ENCODE measurements at places on chromosomes 13 and 19.

- DNase-seq: no peak
These were observed 12.2 kb upstream of the KCTD15 start for GRCh38 chr19:33784432-33784831.

- peak; percentile 56 for DNase-seq
These were observed 65.4 kb downstream of the RUBCNL start for GRCh38 chr13:46321494-46322225.

GRCh38 chr19:11205939-11206570, 8.7 kb upstream of the KANK2 start:
- no peak for DNase-seq

DNA sequence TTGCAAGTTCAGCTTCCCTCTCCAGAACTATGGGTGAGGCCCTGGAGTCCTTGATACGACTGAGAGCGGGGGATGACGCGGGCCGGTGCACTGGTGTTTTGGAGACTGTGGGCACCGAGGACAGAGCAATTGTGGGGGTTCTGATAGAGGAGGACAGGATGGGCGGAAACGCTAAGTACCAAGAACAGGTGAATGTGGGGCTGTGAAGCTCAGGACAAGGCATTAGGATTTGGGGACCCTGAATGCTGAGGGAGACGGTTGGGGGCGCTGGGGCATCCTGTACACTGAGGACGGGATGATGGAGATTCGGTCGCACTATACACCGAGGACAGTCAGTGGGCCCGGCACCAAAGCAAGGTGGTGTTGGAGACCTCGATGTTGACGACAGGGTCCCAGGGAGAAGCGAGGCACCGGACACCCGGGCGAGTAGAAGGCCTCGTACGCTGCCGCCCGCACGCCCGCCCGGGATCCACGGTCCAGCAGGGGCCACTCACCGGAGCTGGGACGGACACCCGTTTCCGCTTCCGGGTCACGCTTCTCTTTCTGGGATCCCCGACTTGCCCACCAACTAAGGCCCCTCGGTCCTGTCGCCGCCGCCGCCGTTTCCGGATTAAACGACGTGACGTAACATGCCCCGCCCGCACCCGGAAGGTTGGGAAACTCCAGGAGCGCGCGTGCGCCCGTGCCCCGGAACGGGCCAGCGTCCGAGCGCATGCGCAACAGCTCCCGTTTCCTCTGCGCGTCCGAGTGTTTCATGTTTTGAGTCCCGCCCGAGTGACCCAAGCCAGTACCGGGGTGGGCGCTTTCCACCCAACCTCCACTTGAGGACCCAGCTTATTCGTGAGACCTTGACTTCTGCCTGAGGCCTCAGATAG, at the start of gene CHMP2A:
Gene CHMP2A (minus strand): TSS at position 612 of the 875 bp plus-strand sequence. CDS start 893 bp downstream, outside the sequence.
- DNase-seq: peak; percentile 96

DNA sequence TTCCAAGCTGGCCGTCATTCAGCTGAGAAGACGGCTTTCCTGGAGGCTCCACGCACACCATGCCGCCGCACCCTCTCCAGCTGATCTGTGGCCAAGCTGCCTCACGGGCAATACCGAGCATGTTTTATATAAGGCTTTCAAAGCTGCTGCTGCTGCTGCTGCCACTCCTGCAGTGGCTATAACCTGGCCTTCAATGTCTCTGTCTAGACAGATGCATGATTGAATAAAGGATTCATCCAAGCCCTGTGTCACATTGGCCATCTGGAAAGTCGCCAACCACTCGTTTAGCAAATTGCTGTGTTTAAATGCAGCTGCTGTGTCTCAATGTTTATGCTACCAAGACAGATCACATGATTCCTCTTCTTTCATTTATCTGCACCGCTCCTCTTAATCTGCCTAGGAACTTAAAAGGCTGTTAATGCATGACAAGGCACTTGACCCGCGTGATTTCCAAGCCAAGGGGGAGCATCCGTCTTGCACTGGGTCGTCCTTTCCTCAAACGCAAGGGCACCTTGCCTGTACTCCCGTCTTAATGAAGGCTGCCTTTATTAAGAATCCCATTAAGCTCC, 114.3 kb downstream of the TEX26 start:
- no peak for DNase-seq

DNA sequence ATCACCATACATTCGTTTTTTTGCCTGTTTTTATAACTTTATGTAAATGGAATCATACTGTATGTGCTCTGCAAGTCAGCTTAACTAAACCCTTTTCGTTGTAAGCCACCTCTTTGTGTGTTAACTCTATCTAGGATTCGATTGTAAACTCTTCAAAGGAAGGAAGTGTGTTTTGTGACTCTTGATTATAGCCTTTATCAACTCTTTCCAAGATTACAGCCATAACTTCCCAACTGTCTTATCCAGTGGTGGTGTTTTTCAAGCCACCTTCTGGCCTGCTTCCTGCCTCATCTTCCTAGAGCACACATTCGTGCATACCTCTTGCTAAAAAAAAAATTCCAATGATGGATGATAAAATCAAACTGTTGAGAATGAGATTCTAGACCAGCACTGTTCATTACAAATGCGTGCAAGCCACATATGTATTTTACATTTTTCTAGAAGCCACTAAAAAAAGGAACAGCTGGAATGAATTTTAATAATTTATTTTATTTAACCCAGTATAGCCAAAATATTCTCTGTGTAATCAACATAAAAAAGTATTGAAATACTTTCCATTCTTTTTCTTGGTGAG, 12.0 kb upstream of the FBXL3 start:
- DNase-seq: no peak

GRCh38 chr13:41587490-41587889, 130.1 kb downstream of the RGCC start:
- DNase-seq: no peak

DNA sequence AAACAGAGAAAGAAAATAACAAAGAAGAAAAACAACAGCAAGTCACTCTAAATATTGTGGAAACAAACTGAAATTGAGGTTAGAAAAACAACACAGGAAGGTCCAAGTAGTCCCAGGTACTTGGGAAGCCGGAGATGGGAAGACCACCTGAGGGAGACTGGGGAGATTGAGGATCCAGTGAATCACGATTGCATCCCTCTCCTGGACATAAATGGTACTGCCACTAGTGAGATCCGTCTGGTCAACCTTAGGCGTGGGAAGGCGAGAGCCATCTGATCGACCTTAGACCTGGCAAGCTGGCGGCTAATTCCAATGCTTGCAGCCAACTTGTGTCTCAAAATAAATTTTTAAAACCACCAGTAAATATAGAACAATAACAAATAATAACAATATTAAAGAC, 81.9 kb downstream of the ZNF726 start:
- DNase-seq: no peak

DNA sequence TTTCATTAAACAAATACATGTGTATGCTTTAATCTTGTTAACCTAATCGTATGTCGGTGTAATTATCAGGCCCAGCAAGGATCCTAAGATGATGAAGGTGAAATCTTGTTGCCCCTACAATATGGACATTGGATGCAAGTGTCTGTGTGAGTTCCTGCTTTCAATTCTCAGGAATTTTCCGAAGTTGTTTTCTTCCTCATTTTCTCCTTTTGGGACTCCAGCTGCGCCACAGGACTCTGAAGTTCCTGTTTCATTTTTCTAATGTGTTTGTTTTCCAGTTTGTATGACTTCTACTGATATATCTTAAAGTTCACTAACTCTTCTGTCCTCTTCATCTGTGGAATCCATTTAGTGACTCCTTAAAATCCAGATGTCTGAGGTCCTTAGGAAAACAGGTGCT, 11.9 kb upstream of the OR7D2 start:
- no peak for DNase-seq

- DNase-seq: no peak
These were observed 10.2 kb upstream of the JSRP1 start for GRCh38 chr19:2266183-2266993.

GRCh38 chr19:16518483-16519229, 22.5 kb downstream of the C19orf44 start:
- DNase-seq: no peak

DNA sequence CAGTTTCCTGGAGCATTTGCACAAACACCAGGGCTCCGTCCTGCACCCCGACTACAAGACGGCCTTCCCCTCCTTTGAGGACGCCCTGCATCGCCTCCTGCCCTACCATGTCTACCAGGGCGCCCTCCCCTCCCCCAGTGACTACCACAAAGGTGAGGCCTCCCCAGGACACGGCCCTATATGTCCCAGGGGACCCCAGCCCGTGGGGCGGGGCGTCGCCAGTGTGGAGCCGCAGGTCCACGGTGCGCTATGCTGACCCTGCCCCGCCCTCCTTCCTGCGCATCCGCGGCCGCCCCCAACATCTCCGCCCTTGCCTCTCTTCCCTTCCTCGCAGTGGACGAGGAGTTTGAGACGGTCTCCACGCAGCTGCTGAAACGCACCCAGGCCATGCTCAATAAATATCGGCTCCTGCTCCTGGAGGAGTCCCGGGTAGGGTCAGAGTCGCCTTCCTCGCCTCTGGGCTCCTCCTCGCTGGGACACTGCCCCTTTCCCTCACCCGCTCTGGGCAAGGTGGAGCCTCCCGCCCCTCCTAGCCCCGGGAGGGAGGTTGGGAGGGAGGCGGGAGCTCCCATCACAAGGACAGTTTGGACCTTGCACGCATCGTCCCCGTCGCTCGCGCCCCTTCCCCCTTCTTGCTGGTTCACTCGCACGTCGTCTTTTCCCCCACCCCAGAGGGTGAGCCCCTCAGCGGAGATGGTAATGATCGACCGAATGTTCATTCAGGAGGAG, 14.4 kb upstream of the EHD2 start:
- DNase-seq: no peak

DNA sequence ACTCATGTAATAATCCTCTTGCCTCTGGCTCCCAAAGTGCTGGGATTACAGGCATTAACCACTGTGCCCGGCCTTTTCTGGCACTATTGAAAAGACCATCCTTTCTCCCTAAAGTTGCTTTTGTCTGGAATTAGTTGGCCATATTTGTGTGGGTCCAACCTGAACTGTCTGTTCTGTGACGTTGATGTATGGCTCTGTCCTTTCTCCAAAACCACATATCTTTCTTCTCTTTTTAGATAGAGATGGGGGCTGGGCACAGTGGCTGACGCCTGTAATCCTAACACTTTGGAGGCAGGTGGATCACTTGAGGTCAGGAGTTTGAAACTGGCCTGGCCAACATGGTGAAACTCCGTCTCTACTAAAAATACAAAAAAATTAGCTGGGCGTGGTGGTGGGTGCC, 17.9 kb downstream of the DNM2 start:
- DNase-seq: no peak

GRCh38 chr19:38657633-38658222, 10.3 kb downstream of the ACTN4 start:
- no peak for DNase-seq

- DNase-seq: no peak
These were observed 20.4 kb downstream of the PROZ start for GRCh38 chr13:113178896-113179167.

DNA sequence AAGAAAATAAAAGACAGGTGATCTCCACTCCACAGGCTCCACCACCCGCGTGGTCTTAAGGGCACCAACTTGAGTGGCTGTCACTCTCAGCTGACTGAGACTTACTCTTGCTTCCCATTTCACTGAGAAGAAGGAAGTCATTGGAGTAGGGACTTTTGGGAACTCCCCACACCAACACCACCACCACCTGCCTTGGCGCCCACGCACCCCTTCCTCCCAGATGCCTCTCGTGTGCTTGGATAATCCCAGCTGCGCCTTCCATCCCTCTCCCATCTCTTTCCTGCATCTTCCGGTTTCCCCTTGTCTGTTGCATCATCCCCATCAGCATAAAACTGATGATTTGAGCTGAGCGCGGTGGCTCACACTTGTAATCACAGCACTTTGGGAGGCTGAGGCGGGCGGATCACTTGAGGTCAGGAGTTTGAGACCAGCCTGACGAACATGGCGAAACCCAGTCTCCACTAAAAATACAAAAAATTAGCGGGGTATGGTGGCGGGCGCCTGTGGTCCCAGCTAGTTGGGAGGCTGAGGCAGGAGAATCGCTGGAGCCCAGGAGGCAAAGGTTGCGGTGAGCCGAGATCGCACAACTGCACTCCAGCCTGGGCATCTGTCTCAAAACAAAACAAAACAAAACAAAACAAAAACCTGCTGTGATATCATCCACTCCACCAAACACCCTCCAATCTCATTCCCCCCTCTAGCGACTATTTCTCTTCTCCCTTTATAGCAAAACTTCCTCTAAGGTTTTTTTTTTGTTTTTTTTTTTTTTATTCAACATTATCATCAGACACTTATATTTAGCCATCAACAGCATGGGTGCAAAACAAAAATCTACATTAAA, 25.5 kb downstream of the AP2S1 start:
- DNase-seq: no peak

- no peak for DNase-seq
These were observed 45.8 kb downstream of the TNFSF13B start for GRCh38 chr13:108315273-108315672.

- DNase-seq: peak; percentile 91
These were observed 109.5 kb upstream of the DOCK9 start for GRCh38 chr13:99087098-99087953.

DNA sequence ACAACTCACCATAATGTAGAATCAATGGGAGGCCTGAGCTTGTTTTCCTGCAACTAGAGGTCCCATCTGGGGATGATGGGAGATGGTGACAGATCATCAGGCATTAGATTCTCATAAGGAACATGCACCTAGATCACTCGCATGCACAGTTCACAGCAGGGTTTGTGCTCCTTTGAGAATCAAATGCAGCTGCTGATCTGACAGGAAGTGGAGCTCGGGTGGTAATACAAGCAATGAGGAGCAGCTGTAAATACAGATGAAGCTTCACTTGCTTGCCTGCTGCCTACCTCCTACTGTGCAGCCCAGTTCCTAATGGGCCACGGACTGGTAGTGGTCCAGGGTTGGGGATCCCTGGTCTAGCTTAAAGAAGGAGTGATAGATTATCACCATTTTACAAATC, 33.0 kb downstream of the KPNA3 start:
- DNase-seq: no peak

- DNase-seq: no peak
These were observed 76.0 kb downstream of the TEX29 start for GRCh38 chr13:111396457-111396856.

DNA sequence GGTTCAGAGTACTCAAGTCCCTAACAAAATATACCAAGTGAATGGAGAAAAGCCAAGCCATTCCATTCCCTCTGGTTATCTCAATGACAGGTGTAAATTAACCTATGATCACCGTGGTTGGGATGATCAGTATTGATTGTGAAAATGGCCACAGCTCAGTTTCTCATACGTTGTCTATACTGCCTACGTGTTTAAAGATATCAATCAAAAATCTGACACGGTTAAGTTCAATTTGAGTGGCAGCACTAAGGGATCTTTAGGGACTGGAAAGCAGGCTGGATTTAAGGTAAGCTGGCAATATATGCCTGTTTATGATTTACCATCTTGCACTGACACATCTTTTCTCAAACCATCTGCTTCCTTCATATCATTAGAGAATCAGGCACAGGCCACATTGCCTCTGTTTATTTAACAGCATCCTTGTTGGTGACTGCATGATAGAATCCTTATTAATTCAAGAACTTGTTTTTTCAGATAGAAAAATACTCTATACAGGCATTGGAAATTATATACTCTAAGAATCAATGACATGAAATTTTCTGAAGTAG, 907.9 kb downstream of the PCDH9 start:
- no peak for DNase-seq

GRCh38 chr19:8331263-8331845, 10.1 kb downstream of the RPS28 start:
- DNase-seq: no peak

GRCh38 chr13:46668302-46668720, 115.3 kb downstream of the LRCH1 start:
- no peak for DNase-seq

Measured in activated effector memory CD4-positive, alpha-beta T cell treated with Interleukin-2 at 50 U/mL for 16 hours (primary cell).